HepG2 (cell line): ENCODE measurements at places on chromosomes 1 and 21. TPM values are rescaled to one million over a fixed set of nuclear protein-coding genes. Genes with fewer than 3 reads are reported as not detected.

LCE1F gene
- not detected in 2 replicates for total RNA-seq

SH2D1B gene
- not detected in 2 replicates for total RNA-seq

NBPF11 gene
- 3.9 and 5.0 TPM in 2 replicates for total RNA-seq

ATAD3C gene
- total RNA-seq = 3.2 and 4.7 TPM in 2 replicates

GRCh38 chr1:30981172-30981571 is 72.6 kb upstream of the SDC3 start:
- no peak for DNase-seq

- DNase-seq = no peak
Observed at GRCh38 chr1:180743868-180744267, 112.0 kb downstream of the XPR1 start.

GRCh38 chr1:248699099-248699498 is 3.5 kb downstream of the OR14I1 start:
- no peak for DNase-seq

DNA sequence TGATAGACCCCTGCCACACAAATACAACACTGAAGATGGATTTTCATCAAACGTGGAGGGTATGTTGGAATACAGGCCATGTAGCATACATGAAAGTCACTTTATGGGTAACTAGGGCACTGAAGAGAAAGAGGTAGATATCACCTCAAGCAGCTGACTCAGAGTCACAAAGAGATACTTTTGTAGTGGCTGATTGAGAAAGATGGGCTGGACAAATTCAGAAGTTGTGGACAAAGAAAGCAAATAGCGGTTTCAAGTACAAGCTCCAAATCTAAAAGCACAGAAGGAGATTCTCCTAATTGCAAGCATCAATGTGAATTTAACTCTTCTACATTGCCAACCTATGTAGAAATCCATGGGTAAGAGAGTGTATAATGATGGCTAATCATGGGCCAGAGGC is 35.0 kb upstream of the RGS18 start:
- no peak for DNase-seq
